Activated CD8-positive, alpha-beta T cell treated with anti-CD3 and anti-CD28 coated beads for 36 hours (primary cell): ENCODE measurements at places on chromosomes 4 and X. TPM values are rescaled to one million over a fixed set of nuclear protein-coding genes. Genes with fewer than 3 reads are reported as not detected.

- H3K4me1 ChIP-seq, result no peaks in the 10 kb centered on the region
- H3K27me3 ChIP-seq, result no peaks in the 10 kb centered on the region
- H3K36me3 ChIP-seq, result no peaks in the 10 kb centered on the region
- H3K4me3 ChIP-seq, result no peak overlapping the region
- no peak overlapping the region for H3K27ac ChIP-seq
- DNase-seq, result no peak
Measured at GRCh38 chr4:80926446-80926845, 104.1 kb upstream of the BMP3 start.

DNA sequence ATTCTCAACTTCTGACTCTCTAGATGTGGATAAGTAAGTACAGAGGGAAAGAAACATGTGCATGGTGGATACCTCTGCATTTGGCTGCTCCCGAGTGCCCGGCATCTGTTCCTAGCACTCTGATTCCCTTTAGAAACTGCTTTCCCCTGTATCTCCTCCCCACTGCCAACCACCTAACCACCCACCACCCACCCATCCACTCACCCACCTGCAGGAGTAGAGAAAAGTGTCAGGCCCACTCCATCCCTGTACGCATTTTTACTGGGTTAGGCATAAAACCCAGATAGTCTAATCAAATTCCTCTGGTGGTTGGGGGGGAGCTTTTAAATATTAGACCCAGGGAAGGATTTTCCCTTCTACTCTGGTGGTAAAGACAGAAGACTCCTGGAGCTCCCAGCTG, 63.0 kb downstream of the TMEM154 start:
- no peak for DNase-seq
- H3K27me3 ChIP-seq, result peaks cover 14% of the 10 kb centered on the region
- no peaks in the 10 kb centered on the region for H3K36me3 ChIP-seq
- H3K4me1 ChIP-seq, result no peaks in the 10 kb centered on the region

Gene CLNK
- total RNA-seq, result not detected

Gene AWAT2
- not detected for total RNA-seq

Gene STAG2
- 98.4 TPM for total RNA-seq
